ENCODE measurements at places on chromosomes 12 and 14.

DNA sequence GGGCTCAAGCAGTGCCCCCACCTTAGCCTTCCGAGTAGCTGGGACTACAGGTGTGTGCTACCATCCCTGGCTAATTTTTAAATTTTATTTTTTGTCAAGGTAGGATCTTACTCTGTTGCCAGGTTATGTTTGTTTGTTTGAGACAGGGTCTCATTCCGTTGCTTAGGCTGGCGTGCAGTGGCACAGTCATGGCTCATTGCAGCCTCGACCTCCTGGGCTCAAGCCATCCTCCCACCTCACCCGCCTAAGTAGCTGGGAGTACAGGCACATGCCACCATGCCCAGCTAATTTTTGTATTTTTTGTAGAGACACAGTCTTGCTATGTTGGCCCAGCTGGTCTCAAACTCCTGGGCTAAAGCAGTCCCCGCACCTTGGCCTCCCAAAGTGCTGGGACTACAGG lies 83.3 kb upstream of the KCNH3 start:
- DNase-seq = no peak

DNA sequence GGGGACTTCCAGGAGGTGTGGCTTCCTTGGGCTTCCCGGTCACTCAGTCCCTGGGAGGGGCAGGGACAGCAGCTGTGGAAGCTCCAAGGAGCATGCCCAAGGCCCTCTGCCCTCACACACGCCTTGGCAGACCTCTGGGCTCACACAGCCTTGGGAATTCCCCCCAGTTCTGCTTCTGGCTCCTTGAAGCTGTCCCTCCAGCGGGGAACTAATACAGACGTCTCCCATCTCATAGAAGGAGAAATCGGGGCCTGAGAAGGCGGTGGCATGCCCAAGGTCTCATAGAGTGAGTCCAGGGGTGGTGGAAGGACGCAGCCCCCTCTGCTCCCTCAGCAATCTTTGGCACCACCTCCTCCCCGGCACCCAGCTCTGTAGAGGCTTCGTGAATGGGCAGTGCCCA lies 15.7 kb upstream of the TMEM119 start:
- DNase-seq = no peak

DNA sequence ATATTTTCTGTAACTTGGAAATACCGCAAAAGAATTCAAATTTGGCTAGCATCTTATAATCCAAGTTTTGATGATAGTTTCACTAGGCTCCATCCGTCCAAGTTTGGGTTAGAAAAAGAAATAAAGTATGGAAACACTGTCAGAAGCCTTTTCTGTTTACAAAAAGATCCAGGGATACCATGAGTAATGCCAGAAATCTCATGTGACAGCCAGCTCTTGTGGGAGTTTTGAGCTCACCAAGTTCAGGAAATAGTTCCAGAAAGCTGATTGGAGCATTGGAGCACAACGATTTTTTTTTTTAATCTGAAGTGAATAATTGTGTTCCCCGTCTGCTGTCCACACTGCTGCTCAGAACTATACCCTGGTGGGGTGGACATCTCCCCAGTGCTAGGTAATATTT lies 229.7 kb upstream of the NPAS3 start:
- no peak for DNase-seq

- no peak for DNase-seq
Observed at GRCh38 chr12:2168808-2169207, 116.0 kb downstream of the CACNA1C start.

DNA sequence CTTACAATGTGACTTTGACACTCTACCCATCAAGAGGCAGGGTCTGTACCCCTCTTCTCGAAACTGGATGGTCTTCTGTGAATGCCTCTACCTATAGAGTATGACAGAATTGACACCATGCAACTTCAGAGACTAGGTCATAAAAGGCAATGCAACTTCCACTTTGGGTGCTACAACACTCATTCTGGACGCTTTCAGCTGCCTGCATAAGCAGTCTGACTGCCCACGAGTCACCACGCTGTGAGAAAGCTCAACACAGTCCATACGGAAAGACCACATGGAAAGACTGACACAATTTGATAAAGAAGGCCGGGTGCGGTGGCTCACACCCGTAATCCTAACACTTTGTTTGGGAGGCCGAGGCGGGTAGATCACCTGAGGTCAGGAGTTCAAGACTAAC lies 14.9 kb downstream of the SLC7A7 start:
- no peak for DNase-seq

GRCh38 chr14:50542941-50543418 lies 10.6 kb upstream of the MAP4K5 start:
- peak; percentile 45 for DNase-seq

GRCh38 chr14:60655119-60655897 lies 6.0 kb upstream of the SIX1 start:
- no peak for DNase-seq

DNA sequence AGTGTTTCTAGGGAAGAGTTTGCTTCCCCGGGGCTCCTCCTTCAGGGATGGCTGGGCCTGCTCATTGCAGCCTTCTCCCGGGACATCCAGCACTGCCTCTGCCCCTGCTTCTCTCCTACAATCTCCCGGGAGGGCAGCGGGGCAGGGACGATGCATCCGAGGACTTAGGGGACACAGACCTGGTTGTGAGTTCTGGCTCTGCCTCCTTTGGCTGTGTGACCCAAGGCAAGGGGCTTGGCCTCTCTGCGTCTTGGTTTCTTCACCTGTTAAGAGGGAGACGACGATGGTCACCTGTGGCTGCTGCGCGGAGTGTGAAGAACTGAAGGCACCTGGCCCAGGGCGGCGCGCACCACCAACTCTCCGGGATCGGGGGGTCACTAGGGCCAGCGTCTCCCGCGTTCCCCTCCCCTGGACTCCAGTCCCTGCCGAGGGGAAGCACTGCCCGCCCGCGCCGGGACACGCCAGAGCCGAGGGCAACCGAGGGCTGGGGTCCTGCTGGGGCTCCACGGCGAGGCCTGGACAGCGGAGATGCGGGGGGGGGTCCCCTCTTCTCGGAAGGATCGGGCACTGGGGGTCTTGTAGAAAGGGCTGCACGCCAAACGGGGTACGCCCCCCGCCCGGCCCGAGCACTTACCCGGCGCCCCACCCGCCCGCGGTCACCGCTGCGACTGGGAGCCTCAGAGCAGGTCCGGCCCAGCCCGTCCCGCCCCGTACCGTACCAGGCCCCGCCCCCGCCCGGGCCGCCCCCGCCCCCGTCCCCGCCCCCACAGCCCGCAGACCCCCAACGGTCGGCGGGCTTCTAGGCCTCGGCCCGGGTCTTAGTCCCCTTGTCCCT lies at the start of gene HVCN1:
Gene HVCN1, minus strand, starts transcription at position 670 of the 835 bp plus-strand sequence. CDS start 5,870 bp downstream, outside the sequence.
- DNase-seq = no peak

GRCh38 chr14:97277711-97278110 lies 480.5 kb downstream of the VRK1 start:
- DNase-seq = no peak

- DNase-seq = no peak
Observed at GRCh38 chr14:105389534-105389933, 8.8 kb upstream of the TEX22 start.

DNA sequence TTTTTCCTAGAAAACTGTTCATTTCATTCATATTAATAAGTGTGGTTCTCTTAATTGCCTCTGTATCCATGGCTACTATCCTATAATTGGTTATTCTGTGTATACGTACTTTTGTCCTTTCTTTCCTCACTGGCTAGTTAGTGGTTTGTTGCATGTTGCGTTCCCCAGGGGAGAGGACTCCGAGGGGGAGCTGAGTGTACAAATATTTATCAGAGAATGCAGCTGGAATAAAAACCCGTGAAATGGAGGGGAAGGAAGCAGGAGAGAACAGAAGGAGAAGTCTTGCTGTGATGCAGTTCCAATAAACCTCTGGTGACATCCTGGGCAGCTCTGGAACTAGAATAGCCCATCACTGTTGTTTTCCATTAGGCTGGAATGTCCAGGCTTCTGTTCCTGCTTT lies 117.1 kb upstream of the RGS6 start:
- DNase-seq = no peak

- no peak for DNase-seq
Observed at GRCh38 chr12:13126494-13126893, 23.0 kb upstream of the GSG1 start.

GRCh38 chr12:93788853-93789252 lies 111.7 kb downstream of the CRADD start:
- DNase-seq = no peak

DNA sequence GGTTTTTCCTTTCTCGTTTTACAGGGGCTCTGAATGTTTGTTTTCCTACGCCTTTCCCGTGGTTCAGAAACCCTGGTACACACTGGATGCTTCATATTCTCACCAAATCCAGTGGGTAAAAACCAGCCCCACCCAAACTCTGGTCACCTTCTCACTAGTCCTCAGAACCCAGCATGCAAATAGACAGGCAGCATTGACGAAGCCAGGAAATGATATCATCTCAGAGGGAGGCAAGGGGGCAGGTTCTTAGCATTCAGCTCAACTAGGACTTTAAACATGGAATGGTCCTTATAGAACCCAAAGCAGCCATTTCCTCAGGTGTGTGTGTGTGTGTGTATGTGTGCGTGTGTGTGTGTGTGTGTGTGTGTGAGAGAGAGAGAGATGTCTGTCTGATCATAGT lies 142.0 kb downstream of the KCNK10 start:
- DNase-seq = no peak

GRCh38 chr14:38038171-38038570 lies 169.5 kb upstream of the SSTR1 start:
- DNase-seq = no peak

- DNase-seq = no peak
Observed at GRCh38 chr14:94112513-94113063, 2.1 kb downstream of the IFI27 start.

GRCh38 chr14:76146976-76147375 lies 4.7 kb upstream of the GPATCH2L start:
- no peak for DNase-seq

DNA sequence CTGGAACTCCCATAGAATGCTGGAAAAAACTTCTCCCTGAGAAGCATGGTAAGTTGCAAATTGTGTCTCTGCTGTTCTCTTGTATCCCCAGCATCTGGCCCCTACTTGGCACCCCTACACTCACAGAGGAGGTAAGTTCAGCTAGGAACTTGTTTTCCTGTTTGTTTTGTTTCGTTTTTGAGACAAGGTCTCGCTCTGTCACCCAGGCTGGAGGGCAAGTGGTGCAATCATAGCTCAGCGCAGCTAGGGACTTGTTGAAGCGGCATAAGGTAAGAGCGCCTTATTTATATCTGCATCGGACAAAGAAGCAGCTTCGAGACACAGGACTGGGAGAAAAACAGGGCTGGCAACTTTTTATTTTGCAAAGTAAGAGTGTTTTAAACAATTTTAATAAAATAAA lies 18.5 kb upstream of the ANO2 start:
- no peak for DNase-seq

DNA sequence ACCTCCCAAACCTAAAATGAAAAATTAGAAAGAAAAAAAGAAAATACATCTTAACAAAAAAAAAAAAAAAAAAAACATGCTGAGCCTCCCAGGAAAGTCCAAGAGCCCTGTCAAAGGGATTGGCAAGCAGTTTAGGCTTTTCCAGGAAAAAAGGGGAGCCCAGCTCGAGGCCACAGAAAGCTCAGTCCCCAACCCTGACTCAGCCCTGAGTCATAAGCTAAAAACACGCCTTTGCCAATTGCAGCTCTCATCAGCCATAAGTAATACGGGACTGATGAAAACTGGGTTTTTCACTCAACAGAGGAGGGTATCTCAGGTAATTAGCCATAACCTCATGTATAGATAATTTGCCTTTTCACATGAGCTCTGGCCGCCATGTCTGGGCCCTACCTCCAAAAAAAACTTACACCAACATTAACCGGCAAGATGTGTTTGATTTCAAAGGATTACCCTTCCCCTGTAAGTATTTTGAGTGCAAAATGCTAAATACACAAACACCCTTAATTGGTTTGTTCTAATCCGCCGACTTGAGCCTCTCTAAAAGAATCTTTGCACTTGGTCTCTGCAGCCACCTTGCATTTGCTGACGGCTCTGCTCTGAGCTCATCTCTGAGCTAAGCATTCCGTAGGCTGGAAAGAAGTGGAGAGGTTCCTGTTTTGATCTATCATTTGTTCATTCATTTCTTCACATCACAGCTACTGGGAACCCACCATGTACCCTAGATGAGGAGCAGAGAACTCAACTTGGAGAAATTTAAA lies 319.2 kb downstream of the BCL11B start:
- DNase-seq = no peak

DNA sequence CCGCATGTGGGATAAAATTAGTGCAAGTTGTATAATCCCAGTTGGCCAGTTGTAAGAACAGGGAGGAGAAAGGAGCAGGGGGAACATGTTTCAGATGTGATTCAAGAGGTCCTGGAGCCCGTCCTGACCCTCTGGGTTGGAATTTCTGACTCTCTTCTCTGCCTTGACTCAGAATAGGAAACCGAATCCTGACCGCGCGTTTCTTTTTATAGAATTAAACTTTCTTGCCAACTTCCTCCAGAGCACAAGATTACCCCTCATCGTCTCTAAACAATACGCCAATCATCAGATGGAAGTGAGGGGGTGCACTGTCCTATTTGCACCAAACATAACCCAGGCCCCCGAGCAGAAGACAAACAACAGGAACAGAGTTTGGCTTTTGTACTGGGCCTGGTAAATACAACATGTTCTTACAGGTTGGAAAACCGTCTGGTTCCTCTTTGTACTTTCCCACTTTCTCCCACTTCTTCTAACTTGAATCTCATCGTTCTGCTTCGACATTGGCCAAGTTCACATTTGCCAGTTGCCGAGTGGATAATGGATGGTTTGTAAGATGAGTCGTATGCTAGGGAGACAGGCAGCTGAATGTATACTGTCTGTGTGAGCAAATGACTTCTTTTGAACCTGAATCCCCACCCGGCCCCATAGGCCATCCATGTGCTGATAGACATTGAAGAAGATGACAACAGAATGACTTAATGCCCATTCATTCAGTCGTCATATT lies 42.6 kb upstream of the MED13L start:
- no peak for DNase-seq

GRCh38 chr12:69653703-69654102 lies 43.0 kb upstream of the LRRC10 start:
- DNase-seq = no peak

DNA sequence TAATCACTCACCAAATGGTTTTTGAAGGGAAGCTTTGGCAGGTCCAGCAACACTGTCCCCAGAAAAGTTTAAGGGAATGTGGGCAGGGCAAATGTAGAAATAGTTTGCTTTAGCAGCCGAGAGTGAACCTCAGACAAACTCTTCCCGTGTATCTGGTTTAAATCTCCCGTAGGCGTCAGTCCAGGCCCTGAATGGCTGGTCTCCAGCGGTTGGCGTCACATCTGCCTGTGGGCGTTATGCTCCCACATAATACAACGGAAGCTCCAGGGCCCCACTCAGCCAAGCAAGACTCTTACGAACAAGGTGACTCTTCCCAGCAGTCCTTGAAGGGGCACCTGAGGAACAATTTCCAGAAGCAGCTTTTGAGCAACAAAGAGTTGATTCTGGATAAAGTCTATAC lies 942 bp downstream of the ZC2HC1C start:
- DNase-seq = no peak

DNA sequence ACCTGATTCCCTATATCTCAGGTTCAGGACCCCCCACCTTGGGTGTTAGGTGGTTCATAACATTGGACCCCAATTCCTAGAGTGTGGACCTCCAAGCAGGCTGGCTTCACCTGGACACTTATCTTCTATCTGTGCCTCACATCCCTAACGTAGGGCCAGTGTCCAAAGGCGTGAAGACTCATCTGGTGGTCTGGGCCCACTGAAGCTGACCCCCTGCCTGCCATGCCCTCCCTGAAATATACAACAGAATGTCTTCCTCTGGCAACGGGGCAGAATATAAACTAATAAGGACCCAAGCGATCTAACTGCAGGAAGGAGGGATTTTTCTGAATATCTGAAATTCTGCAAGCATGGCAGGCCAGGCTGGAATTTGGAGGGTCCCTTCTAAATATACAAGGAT lies 5.6 kb downstream of the HOXC13 start:
- no peak for DNase-seq

- DNase-seq = no peak
Observed at GRCh38 chr12:23098517-23098916, 473.5 kb downstream of the ETNK1 start.

- DNase-seq = no peak
Observed at GRCh38 chr14:22565391-22565945, 23.6 kb downstream of the DAD1 start.

Measured in NCI-H526 treated with DMSO at 0.1 percent for 48 hours (cell line).